ENCODE measurements at places on chromosomes 1 and 21.
A peak's percentile ranks its signal among the peaks of the same experiment; 100 is the strongest.

DNA sequence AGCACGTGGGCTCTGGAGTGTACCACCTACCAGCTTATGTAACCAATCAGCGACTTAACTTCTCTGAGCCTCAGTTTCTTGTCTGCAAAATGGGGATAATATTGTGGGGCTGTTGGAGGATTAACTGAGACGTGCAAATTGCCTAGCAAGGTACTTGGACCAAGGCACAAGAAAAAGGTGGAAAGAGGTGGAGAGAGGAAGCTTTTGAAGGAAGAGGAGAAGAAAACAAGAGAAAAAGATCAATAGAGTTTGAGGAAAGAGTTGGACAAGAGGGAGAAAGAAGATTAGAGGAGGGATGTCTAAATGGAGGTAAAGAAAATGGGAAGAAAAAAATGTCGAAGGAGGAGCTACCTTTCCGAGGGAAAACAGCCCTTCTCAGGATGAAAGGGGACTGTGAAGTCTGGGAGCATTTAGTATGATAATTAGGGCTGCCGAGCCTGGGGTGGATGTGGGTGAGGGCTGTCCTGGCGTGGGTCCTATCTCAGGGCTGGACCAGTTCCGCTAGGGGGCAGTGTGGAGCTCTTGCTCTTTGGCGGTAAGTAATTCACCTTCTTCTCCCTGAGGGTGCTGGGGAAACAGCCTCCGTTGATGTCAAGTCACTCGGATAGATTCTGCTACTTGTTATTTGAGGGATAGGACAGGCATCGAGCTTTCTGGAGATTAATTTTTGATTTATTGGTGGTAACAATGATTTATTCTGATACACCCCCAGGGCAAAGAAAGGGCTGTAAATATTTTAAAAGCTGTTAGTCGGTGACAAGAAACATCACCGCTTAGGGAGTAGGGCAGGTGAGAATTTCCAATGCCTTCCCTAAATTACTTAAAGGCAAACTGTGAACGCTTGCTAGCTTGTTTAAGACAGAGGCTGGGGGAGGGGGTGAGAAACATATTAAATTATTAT is 79.0 kb upstream of the NFASC start:
- peak; percentile 55 for DNase-seq

DNA sequence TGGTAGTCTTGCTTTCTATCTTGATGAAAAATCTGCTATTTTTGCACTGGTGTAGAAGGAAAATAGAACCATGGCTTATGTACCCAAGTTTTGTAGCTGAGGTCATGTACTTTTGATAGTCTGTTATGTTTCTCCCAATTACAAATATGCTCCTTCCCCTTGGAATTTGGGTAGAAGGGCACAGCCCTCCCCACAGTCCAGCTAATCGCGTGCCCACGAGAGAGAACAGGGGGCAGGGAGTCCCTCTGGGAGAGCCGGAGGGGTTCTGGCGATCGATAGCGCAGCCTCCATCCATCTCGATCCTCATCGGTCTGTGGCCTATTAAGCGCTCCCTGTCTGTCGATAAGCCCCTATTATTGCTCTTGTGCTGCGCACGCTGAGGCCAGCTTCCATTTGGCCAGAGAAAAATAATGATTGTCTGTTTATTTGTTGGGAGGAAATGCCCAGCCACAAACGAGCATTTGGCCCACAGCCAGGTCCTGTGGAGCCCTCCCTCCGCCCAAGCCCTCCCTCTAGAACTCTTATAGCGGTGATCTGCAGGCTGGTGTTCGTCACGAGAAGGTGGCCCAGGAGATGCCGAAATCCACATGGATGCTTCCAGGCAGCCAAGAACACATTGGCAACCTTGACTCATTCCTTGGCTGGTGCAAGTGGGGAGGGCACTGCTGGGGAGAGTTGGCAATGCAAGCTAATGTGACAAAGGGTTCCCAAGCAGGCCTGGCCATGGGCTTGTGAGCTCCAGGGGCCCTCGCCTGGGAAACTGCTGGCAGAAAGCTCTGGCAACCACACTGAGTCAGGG is 134.7 kb upstream of the TNR start:
- DNase-seq = no peak

- DNase-seq = no peak
Observed at GRCh38 chr1:157235307-157235706, 97.1 kb upstream of the ETV3 start.

DNA sequence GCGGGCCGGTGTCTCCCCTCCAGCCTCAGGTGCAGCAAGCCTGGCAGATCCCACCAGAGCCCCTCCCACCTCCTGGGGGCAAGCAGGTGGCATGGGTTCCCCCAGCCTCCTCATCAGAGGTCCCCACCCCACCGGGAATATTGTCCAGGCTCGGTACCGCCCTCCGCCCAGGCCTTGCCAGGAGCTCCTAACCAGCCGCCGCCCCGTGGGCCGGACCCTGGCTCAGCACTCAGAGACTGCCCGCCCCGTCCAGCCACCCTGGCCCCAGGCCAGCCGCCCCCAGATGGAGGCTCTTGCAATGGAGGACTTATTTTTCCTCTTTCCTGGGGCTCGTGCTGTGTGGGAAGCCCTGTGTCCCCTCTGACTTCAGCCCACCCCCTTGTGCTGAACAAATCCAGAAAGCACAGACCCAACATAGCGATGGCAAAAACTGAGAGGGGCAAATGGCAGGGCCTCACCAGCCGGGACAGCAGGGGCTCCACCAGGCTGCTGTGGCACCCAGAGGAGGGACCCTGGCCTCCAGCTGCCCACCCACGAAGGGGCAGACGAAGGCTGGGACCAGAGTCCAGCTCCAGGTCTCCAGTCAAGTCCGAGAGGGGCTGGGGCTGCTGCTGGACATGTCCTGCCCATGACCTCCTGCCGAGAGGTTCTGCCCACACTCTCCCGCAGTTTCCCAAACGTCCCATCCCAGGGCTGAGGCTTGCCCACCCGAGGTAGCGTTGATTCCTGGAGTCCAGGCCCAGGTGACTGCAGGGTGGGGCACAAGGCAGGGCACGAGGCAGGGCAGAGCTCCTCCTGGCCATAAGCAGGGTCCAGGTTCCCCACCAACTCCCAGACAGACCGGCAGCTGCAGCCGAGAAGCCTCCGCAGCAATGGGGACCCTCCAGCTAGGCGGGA is 7.5 kb downstream of the MEGF6 start:
- DNase-seq = no peak

DNA sequence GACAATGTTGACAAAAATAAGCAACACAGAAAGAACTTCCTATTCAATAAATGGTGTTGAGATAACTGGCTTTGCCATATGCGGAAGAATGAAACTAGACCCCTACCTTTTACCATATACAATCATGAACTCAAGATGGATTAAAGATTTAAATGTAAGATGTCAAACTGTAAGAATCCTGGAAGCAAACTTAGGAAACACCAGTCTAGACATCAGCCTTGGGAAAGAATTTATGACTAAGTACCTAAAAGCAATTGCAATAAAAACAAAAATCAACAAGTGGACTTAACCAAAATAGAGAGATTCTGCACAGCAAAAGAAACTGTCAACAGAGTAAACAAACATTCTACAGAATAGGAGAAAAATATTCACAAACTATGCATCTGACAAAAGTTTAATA is 16.1 kb upstream of the CLDN8 start:
- no peak for DNase-seq

DNA sequence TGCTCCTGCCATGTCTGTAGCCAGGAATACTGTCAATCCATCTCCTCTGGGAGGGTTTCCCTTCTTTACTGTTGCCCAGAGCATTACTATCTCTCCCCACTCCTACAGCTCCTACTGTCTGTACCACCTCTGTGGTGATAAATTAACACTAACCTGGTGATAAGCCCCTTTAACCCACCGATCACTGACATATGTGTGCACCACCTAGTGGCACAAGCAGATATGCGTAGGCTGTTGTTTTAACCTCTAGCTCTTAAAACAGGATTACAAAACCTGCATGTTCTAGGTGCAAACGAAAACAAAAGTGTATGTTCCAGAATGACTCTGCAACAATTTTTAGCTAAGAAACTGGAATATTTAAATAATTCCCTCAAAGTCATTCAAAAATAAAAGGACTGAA is 93.9 kb upstream of the BEND5 start:
- peak; percentile 21 for DNase-seq

DNA sequence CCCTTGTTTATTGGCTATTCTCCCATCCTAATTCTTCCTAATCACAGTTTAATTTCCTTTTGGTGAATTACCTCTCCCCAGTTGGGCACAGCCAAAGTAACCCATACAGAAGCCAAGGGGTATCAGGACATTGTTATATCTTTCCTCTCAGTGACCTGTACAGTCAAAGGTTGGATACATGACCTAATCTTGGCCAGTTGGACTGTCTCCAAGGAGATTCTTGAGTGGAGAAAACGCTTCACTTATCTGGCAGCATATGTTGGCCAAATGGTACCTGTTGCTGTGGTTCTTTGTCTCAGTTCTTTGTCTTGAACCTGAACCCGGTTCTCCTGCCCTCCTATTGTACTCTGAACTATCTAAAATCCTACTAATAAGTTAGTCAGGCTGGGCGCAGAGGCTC is 15.3 kb upstream of the TBCE start:
- DNase-seq = no peak

DNA sequence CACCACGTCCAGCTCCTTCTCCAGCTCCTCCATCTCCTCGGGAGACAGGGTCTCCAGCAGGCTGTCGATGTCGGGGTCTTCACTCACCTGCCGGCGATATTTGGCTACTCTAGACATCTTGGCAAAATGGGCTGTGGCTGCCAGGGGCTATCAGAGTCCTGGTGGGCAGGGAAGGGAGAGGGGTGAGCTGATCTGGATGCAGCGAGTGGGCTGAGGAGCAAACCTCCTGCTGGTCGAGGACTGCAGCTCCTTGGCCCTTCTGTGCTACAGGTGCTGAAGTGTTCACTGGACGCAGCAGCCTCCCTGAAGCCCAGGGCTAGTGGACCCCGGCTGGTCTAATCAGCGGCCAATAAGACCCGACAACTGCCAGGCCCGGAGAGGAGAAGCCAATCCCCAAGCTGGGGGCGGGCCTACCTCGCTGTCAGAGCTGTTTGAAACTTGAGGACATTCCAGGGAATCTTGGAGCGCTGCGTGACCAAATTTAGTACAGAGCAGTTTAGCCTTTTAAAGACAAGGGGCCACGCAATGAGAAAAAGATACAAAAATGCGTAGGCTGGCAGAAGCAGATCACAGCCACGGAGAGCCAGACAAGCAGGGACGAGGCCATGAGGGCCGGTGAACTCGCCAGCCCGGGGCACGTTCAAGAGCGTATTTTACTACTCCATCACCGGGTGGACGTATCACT is at the start of gene LMOD1:
Gene LMOD1, minus strand, starts transcription at position 325 of the 685 bp plus-strand sequence. Its CDS starts 208 bp downstream, at position 117.
- peak; percentile 90 for DNase-seq

GRCh38 chr1:172287208-172287607 is 133.3 kb upstream of the C1orf105 start:
- DNase-seq = peak; percentile 88

DNA sequence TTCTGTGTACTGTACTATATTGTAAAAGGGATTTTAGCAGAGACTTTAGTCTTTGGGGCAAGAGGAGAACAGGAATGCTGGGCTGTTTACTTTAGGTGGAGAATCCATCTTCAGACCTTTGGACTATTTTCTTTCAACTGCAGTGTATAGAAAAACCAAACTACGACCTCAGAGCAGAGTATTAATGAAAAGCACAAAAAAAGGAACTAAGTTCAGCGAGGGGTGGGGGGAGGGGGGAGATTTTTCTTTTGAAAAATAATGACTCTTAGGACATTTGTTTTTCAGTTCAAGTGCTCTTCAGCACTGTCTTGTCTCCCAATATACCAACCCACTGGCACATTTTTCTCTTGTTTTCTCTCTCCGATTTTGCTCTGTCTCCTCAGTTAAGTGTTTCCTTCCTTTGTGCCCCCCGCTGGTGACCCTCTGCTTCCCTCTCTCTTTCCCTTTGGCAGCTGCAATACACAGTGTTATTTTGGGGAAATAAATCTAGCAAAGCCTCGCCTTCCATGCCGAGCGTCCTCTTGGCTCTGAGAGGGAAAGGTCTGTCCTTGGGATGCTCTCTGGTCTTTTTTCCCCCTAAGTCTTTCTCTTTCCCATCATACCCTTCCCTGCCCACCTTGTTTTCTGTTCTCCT is 44.8 kb downstream of the ACP6 start:
- no peak for DNase-seq

DNA sequence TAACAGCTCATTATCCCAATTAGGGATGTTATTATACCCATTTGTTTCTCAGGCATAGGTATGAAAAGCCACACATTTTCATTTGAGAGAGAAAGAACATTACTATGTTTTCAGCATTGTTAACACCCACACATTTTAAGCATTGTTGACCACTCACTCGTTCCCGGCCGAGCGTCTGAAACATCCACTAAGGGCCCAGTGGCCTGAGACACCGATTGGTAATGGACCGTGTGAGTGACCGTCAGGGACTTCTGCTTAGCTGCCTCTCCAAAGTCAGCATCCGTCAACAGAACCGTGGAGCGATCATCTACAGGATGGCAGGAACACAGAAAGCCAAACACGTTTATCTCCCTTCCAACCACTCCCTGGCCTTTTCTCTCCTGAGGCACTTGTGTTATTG is 184.6 kb downstream of the PCP4 start:
- DNase-seq = no peak

DNA sequence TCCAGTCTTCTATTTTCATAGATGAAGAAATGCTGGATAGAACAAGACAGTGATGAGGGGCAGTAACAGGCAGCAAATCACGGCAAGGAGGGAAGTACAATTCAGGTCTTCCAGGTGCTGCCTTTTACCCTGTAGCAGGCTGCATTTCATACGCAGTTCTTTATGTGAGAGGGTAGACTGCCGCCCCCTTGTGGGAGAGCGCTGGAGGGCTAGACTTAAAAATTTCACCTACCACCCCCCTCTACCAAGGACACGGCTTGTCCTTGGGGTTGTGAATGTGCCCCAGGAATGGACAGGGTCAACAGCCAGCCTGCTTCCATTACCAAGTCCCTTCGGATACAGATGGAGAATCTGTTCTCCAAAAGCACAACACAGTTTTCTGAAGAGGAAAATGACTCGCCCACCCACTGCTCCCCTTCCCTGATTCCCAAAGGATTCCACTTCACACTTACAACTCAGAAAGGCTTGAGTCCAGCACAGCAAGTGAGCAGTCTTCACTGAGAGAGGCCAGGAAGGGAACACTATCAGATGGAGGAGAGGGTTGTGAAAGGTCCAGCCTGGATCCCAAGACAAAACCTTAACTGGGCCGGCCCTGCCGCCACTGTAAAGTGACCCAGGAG is 7.4 kb downstream of the WDR77 start:
- DNase-seq = no peak

DNA sequence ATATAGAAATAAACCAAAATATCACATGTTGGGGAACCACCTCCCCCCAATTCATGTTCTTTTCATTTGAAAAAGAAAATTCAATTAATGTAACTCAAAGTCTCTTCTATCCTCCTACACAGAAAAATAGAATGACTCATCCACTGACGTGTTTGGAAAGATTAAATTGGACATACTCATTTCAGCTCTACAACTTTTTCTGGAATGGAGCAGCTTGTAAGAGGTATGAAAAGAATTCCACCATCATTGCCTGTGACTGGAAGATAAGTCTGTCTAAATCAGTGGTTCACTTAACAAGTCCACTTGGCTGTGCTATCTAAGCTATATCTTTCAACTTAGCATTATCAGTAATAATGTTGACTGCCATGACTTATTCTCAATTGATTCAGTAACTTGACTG is 702.3 kb downstream of the BRINP3 start:
- DNase-seq = peak; percentile 84

GRCh38 chr1:231419147-231419546 is 2.9 kb downstream of the EGLN1 start:
- no peak for DNase-seq

GRCh38 chr1:243729956-243730355 is 120.1 kb downstream of the AKT3 start:
- DNase-seq = no peak
